ENCODE measurements at places on chromosomes 7 and 10.
A peak's percentile ranks its signal among the peaks of the same experiment; 100 is the strongest.

GRCh38 chr10:124646483-124647352 lies 97.5 kb downstream of the FAM53B start:
- no peak for DNase-seq

GRCh38 chr7:120740348-120740747 lies 117.6 kb downstream of the TSPAN12 start:
- DNase-seq: no peak

DNA sequence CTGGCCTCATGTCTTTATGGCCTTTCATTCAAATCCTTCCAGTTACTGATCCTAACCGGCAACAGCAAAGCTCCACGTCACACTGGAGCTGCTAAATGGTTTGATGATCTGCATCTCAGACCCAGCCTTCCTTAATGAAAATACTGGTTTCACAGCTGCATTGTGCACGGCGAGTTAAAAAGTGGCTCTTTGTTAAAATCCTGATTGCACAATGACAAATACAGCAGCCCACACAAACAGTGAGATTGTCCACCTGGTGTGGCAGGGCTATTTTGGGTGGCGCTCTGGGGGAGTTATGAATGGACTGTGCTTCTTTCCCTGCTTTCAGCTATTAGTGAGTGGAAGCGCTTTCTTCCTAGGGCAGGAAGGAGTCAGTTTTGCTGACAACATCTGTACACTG lies 63.4 kb upstream of the C1QL3 start:
- no peak for DNase-seq

DNA sequence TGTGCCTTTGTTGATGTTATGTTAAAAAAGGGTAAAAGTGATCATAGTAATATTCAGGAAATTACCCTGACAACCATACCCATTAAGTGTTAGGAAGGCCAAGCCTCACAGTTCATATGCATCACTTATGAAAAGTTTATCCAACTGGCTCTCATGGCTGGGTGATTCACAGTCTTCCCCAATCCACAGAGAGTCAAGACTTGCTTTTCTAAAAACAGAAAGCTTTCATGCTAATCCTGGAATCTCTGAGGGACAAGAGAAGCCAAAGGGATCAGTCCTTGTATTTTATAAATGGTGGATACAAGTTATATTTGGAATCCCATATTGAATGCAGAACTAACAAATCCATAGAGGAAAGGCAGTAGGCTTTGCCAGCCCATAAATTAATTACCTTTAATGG lies 218.3 kb downstream of the JAZF1 start:
- DNase-seq: no peak

DNA sequence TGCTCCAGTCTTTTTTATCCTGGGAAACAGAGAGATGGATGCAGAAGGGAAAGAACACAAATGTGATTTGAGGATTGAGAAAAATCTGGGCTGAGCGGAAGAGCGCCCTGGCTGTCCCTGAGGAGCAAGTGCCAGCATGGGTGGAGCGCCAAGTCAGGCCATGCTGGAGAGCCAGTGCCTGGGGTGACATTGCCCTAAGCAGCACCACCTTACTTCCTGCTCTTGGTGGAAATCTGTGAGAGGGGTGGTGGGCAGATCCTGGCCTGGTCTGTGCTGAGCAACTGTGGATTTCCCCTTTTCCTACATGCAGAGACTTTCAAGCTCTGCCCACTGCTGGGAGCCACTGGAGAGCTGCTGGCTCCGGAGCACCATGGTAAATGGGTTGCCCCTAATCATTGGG lies 36.9 kb downstream of the DDIT4 start:
- no peak for DNase-seq

GRCh38 chr10:110074758-110075671 lies 67.2 kb downstream of the ADD3 start:
- DNase-seq: no peak

DNA sequence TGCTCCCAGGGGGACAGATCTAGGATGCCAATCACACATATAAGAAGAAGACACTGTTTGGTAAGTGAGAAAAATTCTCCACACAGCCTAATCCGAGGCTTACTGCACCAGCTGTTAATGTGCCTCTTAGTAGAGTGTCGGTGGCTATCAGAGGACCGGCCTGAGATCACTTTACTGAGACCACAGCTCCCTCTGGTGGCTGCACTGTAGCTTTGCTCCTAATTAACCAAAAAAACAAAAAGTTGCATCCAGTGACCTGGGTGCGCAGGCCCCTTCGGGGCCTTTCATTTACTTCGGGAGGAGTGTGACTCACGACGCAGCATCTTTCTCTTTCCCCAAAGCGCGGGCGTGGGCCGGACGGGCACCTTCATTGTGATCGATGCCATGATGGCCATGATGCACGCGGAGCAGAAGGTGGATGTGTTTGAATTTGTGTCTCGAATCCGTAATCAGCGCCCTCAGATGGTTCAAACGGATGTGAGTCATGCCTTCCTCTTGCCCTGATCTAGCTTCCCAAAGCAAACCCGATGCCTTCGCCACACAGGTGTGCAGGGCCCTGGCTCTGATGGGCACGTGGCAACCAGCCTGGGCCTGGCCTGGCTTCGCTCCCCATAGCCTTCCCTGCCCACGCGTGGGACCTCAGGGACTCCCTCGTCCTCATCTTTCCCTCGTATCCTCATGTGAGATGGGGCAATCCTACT lies 56.7 kb downstream of the MKI67 start:
- DNase-seq: peak; percentile 62

DNA sequence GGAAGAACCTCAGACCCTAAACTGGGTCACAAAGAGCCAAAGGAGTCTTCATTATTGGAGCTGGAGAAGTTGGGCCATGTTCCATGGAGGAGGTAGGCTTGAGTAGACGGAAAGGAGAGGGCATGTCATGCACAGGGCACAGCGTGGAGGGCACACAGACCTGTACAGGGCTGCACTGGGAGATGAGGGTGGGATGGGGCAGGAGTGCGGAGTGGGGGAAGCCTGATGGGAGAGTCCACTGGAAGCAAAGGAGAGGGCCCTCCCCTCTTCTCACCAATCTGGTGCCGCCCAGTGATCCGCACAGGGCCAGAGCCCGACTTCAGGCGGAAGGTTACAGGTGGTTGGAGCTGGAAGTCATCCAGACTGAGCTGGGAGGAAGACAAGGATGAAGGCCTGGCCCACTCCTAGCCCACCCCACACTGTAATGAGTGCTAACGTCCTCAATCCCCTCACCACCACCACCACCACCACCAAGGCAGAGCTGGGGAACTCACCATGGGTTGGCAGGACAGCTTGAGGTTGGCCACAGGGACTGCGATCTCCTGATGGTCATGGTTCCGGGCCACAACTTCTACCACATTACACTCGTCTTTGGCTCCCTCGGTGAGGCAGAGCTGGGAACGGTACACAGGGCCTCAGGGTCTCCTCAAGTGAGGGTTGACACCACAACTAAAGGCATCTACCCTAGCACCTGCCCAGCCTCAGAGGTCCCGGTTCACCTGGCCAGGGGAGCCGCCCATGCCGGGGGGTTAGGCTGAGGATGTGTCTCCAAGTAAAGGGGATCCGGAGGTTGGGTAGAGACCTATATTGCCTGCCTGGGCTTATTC lies 1.0 kb downstream of the NPM3 start:
- no peak for DNase-seq

- peak; percentile 87 for DNase-seq
These were observed 491.3 kb downstream of the RPS24 start for GRCh38 chr10:78524941-78525340.

- no peak for DNase-seq
These were observed 353.1 kb downstream of the THSD7A start for GRCh38 chr7:11478882-11479281.

- no peak for DNase-seq
These were observed 110.2 kb upstream of the DPP6 start for GRCh38 chr7:153942036-153942435.

GRCh38 chr7:141575654-141576448 lies 24.6 kb downstream of the AGK start:
- DNase-seq: no peak

Data from NCI-H1105 treated with DMSO at 0.1 percent for 48 hours (cell line).